ENCODE measurements at places on chromosomes 4 and X.

- DNase-seq, result peak; percentile 9
Observed at GRCh38 chrX:2875798-2876399, 47.2 kb downstream of the GYG2 start.

GRCh38 chr4:108783665-108784463, 21.0 kb upstream of the ETNPPL start:
- DNase-seq, result peak; percentile 15

GRCh38 chrX:24204331-24204730, 54.8 kb downstream of the ZFX start:
- no peak for DNase-seq

DNA sequence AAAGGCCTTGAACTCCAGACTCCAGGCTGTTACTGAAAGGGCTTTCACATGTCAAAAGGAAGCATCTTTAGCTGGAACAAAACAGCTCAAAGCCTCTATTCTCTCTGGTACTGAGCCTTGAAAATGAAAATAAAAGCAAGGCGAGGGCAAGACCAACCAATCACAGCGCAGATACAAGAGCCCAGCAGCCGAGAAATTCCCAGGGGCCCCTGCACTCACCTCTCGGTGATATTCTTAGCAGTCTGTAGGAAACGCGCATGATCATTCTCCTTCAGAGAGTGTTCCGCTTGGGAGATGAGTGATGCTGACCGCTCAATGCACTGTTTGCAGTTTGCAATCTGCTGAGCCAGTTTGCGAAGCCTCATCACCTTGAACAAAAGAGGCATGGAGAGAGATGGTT, 138.1 kb downstream of the MID1 start:
- no peak for DNase-seq

- DNase-seq, result no peak
Observed at GRCh38 chrX:27807690-27808089, at the start of gene MAGEB10. Gene MAGEB10 (plus strand): TSS chrX:27807990. CDS start chrX:27821307, 13,317 bp downstream.

DNA sequence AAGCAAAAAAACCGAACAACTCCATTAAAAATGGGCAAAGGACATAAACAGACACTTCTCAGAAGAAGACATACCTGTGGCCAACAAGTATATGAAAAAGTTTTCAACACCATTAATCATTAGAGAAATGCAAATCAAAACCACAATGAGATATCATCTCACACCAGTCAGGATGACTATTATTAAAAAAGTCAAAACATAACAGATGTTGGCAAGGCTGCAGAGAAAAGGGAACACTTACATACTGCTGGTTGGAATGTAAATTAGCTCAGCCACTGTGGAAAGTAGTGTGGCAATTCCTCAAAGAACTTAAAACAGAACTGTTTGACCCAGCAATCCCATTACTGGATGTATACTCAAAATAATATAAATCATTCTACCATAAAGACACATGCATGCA, 436.3 kb downstream of the KLHL13 start:
- DNase-seq, result no peak

DNA sequence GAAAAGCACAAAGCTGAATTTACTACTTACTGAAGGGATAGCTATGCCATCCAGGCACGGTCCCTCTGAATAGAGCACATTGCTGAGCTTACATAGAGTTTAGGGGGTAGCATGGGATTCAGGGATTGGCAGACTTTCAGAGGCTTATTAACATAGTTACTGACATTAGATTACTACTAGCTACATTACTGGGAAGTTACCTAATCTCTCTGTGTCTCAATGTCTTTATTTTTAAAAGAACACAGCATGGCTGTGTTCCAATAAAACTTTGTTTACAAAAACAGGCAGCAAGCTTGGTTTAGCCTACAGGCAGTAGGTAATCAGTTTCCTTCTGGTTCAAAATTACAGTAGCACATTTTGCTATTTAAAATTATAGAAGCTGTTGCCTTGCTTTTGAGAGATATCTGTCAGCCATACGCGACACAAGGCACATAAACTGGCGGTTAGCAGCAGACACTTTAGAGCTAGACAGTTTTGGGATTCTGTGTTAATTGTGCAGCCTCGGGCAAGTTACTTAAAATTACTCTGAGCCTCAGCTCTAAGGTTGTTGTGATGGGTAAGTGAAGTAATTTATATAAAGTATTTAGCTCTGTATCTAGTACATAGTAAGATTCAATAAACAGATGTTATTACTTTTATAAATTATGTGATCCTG, 6.9 kb downstream of the KLHL8 start:
- DNase-seq, result peak; percentile 36

GRCh38 chrX:7202206-7202605, 54.3 kb upstream of the PUDP start:
- DNase-seq, result no peak
